ENCODE measurements at places on chromosomes 6 and 20. TPM values are rescaled to one million over a fixed set of nuclear protein-coding genes. Genes with fewer than 3 reads are reported as not detected.

The HTR1E gene
- total RNA-seq: 0.54 TPM

The OGFRL1 gene
- total RNA-seq: 37.6 TPM

The TSPO2 gene
- not detected for total RNA-seq

The ENPP3 gene
- 0.64 TPM for total RNA-seq

The PACSIN1 gene
- 4.3 TPM for total RNA-seq

The GPR6 gene
- total RNA-seq: 0.27 TPM
